ENCODE measurements at places on chromosomes 12 and 14.

DNA sequence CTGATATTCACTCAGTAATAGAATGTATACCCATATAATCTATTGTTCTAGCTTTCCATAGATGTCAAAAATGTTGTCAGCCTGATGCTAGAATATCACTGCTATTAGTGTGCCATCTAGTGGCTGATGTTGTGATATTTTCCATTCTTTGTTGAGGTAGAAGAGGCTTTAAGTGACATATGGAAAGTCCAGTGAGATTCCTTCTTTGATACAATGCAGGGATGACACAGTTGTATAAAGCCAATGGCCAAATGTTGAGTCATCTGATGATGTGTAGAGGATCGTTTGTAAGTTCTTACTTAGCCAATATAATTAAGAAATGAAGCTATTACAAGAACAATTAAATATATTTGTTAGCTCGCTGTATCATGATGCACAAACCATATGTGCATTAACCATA is 58.1 kb upstream of the PCED1B start:
- DNase-seq, result no peak

- no peak for DNase-seq
Observed at GRCh38 chr14:56715938-56716337, 94.3 kb downstream of the OTX2 start.

- no peak for DNase-seq
Observed at GRCh38 chr14:53953002-53953827, 3.4 kb downstream of the BMP4 start.

GRCh38 chr12:90304231-90304630 is 595.6 kb upstream of the ATP2B1 start:
- no peak for DNase-seq

- no peak for DNase-seq
Observed at GRCh38 chr14:105392131-105393090, 5.9 kb upstream of the TEX22 start.

DNA sequence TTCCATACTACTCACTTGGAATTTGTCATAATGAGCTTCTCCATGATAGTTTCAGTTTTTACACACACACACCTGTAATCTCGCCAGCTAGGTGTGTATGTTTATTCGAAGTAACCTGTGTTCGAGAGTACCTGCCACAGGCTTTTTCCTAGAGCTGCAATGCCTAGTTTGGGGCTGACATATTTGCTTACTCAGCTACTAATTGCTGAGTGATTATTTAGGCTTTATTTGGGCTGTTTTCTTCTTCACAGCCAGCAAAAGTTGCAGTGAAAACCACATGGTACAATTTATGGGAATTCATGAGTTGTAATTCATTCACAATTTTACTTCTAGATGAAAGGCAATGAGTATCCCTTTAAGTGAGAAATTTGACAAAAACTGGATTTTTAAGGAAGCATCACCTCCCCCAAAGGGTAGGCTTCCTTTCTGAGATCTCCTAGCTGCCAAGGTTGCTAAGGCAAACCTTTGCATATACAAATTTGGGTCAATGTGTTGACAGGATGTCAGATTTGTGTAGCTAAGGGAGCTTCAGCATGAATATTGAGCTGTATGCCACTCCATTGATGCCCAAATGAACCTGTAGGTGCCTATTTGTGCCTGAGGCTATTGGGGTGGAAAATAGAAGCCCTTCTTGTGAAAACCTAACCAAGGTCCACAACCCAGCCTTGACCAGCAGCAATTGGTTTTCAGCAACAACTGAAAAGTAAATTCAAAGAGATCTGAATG is 108.7 kb upstream of the OTX2 start:
- DNase-seq, result no peak

GRCh38 chr14:21054123-21054767 is 3.4 kb upstream of the RNASE8 start:
- DNase-seq, result no peak

GRCh38 chr14:67485501-67486095 is 2.9 kb downstream of the TMEM229B start:
- no peak for DNase-seq

- DNase-seq, result no peak
Observed at GRCh38 chr14:48127674-48128073, 452.3 kb upstream of the MDGA2 start.

GRCh38 chr14:85731186-85731585 is 201.2 kb downstream of the FLRT2 start:
- DNase-seq, result no peak

- no peak for DNase-seq
Observed at GRCh38 chr12:96048393-96048969, 13.1 kb upstream of the LTA4H start.

GRCh38 chr12:123494124-123494851 is 36.3 kb downstream of the SNRNP35 start:
- DNase-seq, result no peak

DNA sequence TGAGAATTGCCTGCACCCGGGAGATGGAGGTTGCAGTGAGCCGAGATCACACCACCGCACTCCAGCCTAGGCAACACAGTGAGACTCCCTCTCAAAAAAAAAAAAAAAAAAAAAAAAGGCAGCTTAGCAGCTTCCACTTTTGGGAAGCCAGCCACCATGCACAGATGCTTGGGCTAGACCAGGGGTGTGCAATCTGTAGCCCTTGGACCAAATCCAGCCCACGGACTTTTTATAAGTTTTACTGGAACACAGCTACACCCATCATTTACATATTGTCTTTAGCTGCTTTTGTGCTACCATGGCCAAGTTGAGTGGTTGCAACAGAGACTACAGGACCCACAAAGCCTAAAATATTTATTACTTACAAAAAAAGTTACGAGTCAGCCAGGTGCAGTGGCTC is 6.7 kb downstream of the CIT start:
- no peak for DNase-seq

- no peak for DNase-seq
Observed at GRCh38 chr14:68235011-68235410, 415.4 kb downstream of the RAD51B start.

DNA sequence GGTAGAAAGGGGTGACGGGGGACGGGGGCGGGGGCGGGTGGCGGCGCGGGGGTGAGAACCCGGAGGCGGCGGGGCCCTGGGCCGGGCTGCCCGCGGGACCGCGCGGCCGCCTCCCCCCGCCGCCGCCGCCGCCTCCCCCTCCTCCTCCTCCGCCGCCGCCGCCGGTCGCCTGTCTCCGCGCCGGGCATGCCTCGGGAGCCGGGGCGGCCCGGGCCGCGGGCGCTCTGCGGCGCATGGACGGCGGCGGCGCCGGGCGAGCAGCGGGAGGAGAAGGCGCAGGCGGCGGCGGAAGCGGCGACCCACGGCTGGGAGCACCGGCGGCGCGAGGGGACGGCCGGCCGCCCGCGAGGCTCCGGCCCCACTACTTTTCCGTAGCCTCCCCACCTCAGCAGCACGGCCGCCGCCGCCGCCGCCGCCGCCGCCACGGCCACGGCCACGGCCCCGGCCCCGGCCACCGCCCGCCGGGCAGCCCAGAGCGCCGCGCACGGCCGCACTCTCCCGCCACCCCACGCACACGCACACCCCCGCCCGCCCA is at the start of gene NPAS3:
Gene NPAS3, plus strand, starts transcription at position 161 of the 535 bp plus-strand sequence.
- DNase-seq, result no peak

DNA sequence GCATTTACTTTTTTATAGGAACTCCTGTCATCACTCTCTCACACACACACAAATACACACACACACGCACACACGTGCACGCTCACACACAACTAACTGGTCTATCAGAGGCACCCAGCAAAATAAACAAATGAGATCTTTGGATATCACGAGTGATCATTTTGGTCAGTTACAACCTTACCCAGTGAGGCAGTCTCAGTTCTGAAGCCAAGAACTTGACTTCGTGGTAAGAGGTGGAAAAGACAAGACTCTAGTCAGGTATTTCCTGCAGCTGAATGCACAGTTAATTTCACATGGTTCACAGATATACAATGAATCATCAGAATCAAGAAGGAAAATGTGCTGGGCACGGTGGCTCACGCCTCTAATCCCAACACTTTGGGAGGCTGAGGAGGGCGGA is 39.4 kb downstream of the ATF7 start:
- DNase-seq, result no peak

DNA sequence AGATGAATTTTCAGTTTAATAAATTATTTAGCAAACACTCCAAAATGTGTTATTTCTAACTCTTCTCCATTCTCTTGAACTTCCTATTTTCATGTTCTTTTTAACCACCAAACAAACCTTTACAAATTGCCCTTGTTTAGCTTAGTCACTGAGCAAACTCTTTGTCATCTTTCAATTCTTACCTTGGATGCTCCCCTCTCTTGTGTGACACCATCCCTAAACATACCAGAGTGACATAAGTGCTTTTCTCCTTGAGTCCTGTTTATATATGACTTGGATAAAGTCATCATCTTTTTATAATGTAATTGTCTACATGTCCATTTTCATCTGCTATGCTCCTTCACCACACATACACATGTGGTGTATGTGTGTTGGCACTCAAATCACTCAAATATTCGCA is 3.4 kb upstream of the TMEM19 start:
- DNase-seq, result no peak

GRCh38 chr14:31545328-31545727 is 15.9 kb upstream of the NUBPL start:
- DNase-seq, result no peak

DNA sequence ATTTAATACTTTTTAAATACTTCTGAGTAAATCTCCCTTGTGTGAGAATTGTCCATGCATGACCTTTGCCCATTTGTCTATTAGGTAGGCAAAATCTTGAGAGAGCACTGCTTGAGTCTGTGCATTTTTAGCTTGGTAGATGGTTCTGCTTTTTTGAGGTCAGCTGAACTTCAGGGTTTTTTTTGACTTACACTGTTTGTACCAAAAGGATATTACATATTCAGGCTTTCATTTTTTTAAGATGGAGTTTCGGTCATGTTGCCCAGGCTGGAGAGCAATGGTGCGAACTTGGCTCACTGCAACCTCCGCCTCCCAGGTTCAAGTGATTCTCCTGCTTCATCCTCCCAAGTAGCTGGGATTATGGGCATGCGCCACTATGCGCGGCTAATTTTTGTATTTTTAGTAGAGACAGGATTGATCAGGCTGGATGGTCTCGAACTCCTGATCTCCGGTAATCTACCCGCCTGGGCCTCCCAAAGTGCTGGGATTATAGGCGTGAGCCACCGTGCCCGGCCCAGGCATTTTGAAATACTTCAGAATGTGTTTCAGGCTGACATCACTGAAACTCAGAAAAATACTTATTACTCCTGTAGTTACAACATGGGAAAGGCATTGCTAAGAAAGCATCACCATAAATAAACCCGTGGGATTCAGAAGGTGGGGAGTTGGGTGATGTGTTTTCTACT is 11.1 kb downstream of the RASSF3 start:
- no peak for DNase-seq

DNA sequence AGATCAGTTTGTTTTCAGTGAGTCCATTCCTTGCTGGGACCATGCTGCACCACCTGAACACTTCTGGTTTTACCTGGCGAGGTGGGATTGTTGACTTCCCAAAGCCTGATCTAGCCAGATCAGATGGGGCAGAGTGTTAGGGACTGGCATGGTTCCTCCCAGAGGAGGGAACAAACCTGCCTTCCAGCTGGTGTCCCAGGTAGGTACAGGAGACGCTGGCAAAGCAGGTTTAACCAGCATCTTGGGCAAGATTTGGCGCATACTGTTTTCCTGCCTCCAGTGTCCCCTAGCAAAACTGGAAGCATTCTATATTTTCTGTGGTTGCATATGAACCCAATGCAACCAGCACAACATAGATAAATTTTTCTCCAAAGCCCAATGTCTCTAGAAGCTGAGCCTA is 14.6 kb upstream of the FOS start:
- no peak for DNase-seq

GRCh38 chr12:115639648-115640012 is 637.9 kb downstream of the MED13L start:
- DNase-seq, result no peak

DNA sequence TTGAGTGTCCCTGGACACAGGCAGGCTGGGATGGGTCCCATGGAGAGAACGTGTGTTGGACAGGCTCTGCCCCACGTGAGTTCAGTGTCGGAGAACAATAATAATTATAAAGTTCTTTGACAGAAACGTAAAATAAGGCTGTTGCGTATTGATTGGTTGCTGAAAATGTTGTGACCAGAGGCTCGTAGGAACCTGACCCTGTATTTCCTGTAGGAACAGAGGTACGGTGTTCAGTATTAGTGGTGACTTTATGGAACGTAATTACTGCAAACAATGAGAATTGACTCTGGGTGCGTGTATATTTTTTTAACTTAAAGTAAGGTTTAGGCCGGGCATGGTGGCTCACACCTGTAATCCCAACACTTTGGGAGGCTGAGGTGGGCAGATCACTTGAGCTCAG is 7.8 kb downstream of the MTA1 start:
- DNase-seq, result no peak

Data from activated naive CD4-positive, alpha-beta T cell (primary cell).